ENCODE measurements at places on chromosomes 1 and 21.

GRCh38 chr21:23394458-23394857 is 2212.8 kb downstream of the MRPL39 start:
- no peak for DNase-seq

DNA sequence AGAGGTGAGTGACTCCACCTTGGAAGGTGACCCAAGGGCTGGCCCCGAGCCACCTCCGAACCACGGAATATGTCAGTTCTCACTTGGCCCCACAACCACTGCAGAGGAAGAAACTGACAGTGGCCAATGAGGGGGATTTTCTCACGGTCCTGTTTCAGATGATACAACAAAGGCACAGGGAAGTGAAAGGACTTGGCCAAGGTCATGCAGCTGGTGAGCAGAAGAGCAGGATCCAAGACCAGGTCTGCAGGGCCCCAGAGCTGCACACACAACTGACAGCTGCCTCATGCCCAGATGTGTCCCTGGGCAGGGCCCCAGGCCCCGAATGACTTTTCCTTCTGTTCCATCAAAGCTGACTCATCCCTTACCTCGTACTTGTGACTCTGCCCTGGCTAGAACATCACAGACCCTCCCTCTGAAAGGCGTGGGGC is 25.8 kb upstream of the EVA1B start:
- no peak for DNase-seq

GRCh38 chr1:34746101-34746500 is 8.7 kb upstream of the GJB5 start:
- DNase-seq: no peak

DNA sequence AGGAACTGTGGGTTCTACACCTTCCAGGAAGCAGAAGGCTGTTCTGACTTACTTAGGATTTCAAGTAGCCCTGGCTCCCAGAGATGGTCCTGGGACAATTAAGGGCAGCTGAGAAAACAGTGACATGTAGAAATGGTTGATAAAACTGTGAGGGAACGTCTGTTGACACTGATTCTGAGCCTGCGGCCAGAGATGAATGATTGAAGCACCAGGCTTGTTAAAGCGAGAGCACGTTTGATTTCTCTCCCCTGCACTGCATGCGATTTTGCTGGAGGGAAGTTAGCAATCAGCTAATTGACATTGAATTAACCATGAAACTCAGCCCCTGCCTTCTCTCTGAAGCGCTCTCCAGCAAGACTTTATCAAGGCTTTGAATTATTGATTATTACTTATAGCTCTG is 29.9 kb upstream of the POU3F1 start:
- DNase-seq: no peak

- DNase-seq: no peak
Observed at GRCh38 chr1:180899262-180899661, 13.4 kb upstream of the KIAA1614 start.

DNA sequence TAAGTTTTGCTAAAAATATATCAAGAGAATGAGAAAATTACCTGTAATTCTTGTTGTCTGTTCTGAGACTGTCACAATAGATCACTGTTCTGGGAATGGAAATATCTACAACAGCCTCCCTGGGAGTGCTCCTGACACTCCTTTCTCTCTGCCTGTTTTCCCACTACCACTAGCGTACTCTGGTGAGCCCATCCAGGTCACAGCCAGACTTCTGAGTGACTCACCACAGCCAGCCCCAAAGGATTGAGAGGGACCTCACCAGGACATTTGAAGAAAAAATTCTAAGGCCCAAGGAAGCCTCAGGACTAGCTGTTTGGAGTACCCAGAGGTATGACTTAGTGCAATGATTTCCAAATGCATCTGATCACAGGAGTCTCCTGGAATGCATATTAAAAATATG is 39.0 kb upstream of the TADA1 start:
- no peak for DNase-seq

GRCh38 chr1:42046761-42047507 is 106.3 kb upstream of the GUCA2B start:
- DNase-seq: no peak

DNA sequence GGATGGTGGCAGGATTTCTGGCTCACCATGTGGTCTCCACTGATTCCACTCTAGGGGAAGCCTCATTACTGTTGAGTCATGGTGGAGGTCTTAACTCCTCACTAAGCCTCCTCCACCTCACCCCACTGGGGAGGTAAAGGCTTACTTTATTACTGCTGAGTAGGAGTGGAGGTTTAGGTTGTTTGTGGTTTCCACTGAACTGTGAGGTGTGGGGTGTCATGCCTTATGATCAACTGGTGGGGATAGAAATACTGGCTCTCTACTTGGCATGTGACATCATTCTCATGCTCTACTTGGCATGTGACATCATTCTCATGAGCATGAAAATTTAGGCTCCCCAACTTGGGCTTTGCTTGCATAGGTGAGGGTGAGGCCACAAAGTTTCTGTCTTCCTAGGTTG is 35.6 kb downstream of the COL6A1 start:
- no peak for DNase-seq

- DNase-seq: no peak
Observed at GRCh38 chr1:246271516-246271915, 235.6 kb downstream of the SMYD3 start.

DNA sequence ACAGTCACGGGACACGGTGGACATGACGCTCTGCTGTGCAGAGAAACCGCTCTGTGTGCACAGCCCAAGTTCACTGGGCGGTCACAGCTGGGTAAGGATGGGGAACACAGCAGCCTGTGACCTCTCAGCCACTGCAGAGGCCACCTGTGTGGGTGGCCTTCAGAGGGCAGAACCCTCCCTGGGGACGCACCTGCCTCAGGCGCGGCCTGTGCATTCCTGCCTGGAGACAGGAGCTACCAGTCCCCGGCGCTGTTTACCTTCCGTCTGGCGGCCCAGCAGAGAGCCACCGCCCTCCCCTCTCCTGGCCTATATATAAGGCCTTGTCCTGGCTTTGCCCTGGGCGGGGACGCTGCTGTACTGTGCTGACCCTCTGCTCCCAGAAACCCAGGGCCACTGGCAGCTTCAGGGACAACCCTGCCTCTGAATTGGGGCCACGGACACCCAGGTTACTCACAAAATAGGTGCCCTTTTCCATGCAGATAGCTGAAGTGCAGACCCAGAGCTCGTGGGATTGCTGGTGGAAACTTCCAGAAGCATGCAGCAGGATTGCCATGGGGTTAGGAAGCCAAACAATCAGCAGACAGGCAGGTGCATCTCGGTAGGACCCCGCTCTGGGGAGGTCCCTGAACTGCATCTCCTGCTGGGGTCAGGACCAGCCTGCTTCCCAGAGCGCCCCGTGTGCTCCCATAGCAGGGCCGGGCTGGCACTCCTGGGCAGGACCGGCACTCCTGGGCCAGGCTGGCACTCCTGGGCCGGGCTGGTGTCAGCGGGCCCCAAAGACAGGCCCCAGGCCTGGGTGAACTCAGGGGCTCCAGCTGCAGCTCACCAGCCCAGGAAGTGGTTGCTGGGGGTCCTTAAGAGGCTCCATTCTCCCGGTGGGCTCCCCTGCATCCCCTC is 83.6 kb downstream of the SIK1 start:
- no peak for DNase-seq

- no peak for DNase-seq
Observed at GRCh38 chr1:224540535-224540934, 75.6 kb upstream of the CNIH3 start.

Data from CD4-positive, alpha-beta T cell treated with Interleukin-6 at 100 ng/mL for 8 hours (primary cell).